K562 (cell line): ENCODE measurements at places on chromosomes 11 and 22. TPM values are rescaled to one million over a fixed set of nuclear protein-coding genes. Genes with fewer than 3 reads are reported as not detected.
A peak's percentile ranks its signal among the peaks of the same experiment; 100 is the strongest.

- peaks cover 7% of the 10 kb centered on the region for H3K27me3 ChIP-seq
- no peak overlapping the region for H3K27ac ChIP-seq
Measured at GRCh38 chr11:12503039-12503484, 125.7 kb downstream of the PARVA start.

PTPRCAP gene
- 1.1 and 1.5 TPM in 2 replicates for total RNA-seq

DNA sequence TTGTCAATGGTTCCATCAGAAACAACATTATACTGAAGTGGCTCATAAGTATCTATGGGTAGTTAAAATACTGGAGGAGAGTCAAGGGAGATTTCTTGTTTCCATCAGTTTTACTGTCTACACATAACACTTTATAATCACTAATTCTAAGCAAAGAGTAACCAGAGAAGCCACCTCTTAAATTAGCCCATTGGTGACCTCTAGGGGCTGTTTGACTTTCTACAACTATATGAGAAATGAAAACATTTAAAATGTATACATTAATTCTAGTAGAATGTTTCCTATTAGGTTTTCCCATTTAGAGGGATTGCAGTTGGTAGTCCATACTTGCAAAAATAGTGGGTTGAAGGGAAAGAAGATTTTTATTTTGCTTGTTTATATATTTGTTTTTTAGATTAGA, 504.3 kb downstream of the FAM181B start:
- H3K4me1 ChIP-seq: no peaks in the 10 kb centered on the region
- H3K36me3 ChIP-seq: no peaks in the 10 kb centered on the region
- H3K27ac ChIP-seq: no peak overlapping the region
- peak; percentile 4 for DNase-seq
- H3K27me3 ChIP-seq: no peaks in the 10 kb centered on the region
- no peak overlapping the region for H3K4me3 ChIP-seq

- H3K4me1 ChIP-seq: peaks cover 38% of the 10 kb centered on the region
- H3K27me3 ChIP-seq: peaks cover 54% of the 10 kb centered on the region
- no peak overlapping the region for H3K4me3 ChIP-seq
- no peak overlapping the region for H3K27ac ChIP-seq
- DNase-seq: no peak
- H3K36me3 ChIP-seq: no peaks in the 10 kb centered on the region
Measured at GRCh38 chr11:1218788-1219445, 3.9 kb upstream of the MUC5B start.

- DNase-seq: no peak
- no peaks in the 10 kb centered on the region for H3K27me3 ChIP-seq
- H3K4me1 ChIP-seq: no peaks in the 10 kb centered on the region
Measured at GRCh38 chr11:110493346-110493745, 63.6 kb downstream of the FDX1 start.

DNA sequence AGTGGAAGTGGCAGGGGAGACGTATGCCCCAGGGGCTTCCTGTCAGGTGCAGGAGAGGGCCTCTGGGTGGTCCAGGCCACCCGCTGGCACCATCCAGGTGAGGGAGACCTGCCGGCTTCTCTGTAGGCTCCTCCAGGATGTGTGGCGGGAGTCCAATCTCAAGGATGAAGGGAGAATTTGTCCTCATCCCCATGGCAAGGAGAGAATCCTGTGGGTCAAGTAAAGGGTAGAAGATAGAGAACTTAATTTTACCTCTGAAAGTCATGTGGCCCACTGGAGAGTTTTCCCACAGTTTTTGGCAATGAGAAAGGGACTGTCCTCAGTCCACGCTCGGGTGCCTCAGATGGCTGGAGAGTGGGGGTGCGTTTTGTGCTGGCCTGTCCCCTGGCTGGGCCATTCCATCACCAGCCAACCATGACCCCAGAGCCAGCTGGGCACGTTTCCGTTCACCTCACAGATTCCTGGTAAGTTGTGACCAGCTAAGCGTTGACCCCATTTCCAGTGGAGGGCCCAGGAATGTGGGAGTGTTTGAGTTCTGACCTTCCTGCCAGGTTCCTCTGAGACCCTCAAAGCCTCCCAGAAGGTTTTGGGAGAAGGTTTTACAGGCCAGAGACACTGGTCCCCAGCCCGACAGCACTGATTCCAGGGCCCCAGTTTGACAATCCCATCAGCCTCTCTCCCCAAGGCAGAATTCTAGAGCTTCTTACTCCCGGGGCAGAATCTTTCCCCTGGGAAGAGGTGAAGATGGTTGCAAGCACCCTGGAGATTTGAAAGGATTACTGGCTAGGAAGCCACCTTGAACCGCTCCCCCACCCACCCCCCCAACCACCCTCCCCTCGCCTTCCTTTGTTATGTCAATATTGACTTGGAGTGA, 2.6 kb downstream of the OVOL1 start:
- no peak for DNase-seq
- H3K27ac ChIP-seq: no peak overlapping the region
- peaks cover 64% of the 10 kb centered on the region for H3K27me3 ChIP-seq

GRCh38 chr22:49367041-49367697, 460.5 kb downstream of the BRD1 start:
- no peak for DNase-seq
- H3K4me1 ChIP-seq: peaks cover 18% of the 10 kb centered on the region

DNA sequence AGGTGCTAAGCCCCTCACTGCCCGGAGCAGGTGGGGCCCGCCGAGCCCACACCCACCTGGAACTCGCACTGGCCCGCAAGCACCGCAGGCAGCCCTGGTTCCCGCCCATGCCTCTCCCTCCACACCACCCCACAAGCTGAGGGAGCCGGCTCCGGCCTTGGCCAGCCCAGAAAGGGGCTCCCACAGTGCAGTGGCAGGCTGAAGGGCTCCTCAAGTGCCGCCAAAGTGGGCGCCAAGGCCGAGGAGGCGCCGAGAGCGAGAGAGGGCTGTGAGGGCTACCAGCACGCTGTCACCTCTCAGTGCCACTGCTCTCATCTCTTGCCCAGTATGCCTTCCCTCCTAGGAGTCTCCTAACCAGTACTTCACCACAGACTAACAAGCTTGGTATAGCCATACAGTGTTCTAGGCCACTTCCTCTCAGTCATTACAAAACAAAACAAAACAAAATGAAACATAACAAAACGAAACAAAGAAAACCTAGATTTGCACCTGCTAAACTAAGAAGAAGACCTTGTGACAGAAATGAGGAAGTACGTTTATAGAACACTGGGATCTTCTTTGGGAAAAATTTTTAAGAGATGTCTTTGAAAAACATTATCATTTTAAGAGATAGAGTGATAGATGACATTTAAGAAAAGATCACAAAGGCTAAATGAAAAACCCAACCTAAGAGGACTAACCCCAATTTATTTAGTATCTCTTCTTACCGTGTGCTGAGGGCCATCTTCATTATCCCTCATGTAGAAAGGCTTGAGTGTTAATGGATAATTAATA, 47.7 kb upstream of the GAB2 start:
- peaks cover 32% of the 10 kb centered on the region; the same call in 2 of the 3 replicates for H3K36me3 ChIP-seq
- DNase-seq: no peak
- no peak overlapping the region for H3K27ac ChIP-seq
- H3K4me3 ChIP-seq: no peak overlapping the region
- no peaks in the 10 kb centered on the region for H3K4me1 ChIP-seq
